ENCODE measurements at places on chromosomes 16 and 17.

DNA sequence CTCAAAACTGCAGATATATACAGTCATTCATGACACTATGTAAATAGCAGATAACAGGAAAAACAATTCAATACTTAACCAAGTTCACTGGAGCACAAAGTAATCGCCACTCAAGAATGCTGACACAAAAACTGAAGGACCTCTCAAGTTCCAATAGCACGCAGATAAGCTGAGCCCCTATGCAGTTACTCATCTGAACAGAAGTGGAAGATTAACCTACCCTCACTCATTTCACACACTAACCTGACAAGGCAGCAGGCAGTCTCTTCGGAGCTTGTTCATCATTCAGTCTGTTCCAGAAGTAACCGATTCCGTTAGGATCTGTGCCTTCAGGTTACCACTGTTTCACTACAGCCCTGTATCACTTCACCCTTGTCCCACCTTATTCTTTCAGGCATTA lies 6.0 kb downstream of the HELZ start:
- no peak for DNase-seq

DNA sequence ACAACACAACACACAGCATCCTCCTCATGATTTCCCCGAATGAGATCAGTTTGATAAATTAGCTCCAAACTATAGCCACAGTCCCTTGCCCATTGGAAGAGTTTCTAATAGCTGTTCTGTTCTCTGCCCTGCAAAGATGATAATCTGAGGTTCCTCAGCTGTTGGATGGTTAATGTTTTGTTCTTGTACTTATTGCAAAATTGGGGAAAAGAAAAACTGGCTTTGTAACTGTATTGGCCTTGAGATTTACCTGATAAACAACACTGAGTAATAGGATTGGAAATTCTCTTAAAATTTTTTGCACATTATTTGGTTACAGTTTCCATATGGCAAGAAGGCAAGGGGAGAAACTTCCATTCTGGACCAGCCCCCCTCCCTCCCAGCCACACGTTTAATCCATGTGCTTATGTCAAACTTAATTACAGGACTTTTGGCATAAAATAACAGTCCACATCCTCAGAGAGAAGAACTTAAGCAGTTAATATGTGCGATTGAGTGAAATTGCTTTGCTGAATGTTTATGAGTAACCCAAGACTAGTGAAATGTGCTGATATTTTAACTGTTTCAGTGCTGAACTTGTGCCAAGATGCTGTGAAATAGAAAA lies 119.1 kb upstream of the ZFHX3 start:
- no peak for DNase-seq

- DNase-seq: no peak
Measured at GRCh38 chr17:34226011-34226743, 28.9 kb upstream of the CCL2 start.

- no peak for DNase-seq
Measured at GRCh38 chr17:71464751-71465150, 656.1 kb upstream of the SOX9 start.

GRCh38 chr17:81232616-81233241 lies 6.1 kb downstream of the TEPSIN start:
- DNase-seq: no peak

Data from nephron progenitor cell (in vitro differentiated cells).